ENCODE measurements at places on chromosomes 12 and 14.

DNA sequence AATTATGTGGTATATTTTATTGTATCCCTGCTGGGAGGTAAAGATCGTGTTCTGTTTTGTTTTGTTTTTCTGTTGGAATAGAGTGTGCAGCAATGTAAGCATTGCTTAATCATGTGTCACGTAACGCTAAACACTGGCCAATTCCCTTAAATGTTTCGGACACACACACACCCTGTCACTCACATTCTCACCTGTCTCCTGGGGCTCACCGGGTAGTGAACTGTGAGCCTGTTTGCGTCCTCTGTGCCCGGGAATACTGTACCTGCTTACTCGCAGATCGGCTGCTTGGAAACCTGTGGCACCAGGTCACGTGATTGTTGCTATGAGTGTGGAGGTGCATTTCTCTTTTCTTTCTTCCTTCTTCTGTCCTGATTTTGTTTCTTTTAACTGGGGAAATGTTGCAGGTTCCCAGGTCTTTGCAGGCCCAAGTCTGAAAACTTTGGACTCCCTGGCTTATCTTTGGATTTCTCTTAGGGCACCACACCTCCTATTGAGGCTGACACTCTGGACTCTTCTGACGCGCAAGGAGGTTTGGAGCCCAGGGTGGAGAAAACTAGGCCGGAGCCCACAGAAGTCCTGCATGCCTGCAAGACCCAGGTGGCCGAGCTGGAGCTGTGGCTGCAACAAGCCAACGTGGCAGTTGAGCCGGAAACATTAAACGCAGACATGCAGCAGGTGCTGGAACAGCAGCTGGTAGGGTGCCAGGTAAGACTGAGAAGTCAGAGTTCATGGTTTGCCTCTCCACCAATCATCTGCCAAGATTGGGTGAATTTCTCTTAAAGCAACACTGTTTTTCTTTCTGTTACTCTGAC is 181.1 kb downstream of the ESR2 start:
- DNase-seq: no peak

GRCh38 chr14:89178800-89179535 is 238.1 kb downstream of the FOXN3 start:
- no peak for DNase-seq

DNA sequence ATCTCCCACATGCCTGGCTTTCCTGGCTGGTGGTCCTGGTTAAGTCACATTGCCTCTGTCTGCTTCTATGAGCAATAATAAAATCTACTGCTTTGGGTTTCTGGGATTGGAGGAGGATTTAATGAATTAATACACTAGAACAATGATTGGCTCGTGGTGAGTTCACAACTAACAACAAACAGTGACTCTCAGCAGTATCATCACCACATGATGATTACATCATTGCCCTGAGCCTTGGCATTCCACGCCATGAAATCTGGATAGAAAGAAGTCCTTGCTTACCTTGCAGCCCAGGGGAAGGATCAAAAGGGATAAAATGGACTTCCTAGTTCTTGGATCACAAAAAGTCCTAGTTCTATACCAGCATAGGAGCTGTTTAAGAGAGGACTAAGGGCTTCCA is 1069.0 kb downstream of the VRK1 start:
- DNase-seq: no peak

DNA sequence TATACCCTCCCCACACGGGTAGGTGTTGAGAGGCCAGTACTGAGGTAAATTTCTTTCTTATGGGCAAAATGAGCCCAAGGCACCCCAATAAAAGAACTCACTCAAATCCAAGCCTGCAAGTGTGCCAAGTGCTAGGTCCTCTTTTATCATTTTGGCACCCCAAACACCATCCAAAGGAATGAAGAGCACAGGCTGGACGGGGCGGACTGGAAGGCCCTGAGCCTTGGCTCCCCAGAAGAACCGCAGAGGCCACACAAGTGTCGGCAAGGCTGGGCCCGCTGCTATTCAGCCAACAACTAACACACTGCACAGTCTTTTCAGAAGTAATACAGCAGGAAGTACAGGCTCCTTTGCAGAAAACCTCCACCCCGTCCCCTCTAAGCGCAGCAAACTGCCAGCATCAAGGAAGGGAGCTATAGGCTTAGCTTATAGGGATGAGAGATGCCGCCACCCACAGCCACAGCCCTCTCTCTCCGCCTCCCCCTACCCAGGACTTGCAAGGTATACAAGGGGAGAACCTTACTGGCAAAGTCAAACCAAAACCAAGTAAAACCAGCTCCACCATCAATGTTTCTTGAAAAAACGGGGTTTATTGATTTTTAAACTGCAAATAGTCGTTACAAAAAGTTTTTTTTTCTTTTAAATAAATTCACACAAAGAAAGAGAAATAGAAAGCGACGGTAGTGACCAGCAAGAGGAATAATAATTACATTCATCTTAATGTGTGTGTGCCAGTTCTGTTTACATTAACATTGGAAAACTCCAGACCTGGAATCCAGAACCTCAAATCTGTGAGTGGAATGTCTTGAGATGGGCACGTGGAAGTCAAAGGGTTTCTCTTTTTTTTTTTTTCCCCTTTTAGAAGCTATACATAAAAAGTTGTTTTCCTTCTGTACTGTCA is 5.5 kb downstream of the ZFP36L1 start:
- no peak for DNase-seq

DNA sequence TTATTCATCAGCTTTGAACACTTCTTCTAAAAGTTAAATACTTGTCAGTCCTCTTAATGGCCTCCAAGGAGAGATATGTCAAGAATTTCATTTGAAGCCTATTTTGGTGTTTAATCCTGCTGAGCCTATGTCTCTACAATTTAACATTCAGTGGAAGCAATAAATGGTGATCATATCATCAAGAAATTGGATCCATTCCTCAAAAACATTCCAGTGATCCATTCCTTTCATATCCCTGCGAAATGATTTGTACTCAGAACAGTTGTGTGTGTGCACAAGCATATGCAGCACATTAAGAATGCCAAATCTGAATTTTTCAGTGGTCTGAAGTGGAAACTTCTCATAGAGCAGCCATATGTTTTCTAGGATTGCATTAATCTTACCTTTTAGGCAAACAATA is 373.7 kb upstream of the SYT1 start:
- DNase-seq: no peak

- DNase-seq: no peak
These were observed 22.9 kb downstream of the GDF11 start for GRCh38 chr12:55765736-55766290.

DNA sequence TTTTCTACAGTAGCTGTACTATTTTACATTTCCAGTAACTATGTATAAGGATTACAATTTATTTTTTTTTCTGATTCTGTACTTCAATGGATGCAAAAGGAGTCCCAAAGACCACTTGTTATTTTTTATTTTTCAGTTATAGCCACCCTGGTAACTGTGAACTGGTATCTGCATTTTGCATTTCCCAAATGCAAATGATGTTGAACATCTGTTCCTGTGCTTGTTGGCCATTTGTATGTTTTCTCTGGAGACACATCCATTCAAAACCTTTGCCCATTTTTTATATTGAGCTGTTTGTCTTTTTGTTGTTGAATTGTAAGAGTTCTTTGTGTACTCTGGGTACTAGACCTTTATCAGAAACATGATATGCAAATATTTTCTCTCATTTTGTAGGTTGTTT is 485.6 kb downstream of the LRIG3 start:
- DNase-seq: no peak

DNA sequence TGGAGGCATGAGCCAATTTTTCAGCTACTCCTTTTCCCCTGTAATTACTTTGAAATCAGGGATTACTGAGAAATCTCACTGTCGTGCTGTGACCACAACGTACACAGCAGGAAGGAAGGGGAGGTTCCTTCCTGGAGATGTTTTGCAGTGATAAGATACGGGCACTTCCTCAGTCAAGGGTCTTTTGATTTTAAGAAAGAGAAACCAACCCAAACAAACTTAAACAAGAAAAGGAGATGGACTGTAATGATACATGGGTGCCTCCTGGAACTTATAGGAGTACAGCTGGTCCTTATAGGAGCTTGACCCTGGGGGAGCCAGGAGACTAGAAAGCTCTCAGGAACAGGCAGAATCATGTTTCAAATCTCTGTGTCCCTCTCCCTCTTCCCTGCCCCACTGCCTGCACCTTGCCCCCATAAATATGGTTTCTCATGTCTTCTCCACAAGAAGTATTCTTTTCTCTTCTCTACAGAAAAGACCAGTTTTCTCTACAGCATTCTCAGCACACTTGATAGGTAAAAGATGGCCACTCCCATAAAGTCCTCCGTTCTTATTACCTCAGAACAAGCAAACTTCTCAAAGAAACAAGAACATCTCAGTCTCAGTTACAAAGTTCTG is 281.1 kb upstream of the AMIGO2 start:
- DNase-seq: no peak

DNA sequence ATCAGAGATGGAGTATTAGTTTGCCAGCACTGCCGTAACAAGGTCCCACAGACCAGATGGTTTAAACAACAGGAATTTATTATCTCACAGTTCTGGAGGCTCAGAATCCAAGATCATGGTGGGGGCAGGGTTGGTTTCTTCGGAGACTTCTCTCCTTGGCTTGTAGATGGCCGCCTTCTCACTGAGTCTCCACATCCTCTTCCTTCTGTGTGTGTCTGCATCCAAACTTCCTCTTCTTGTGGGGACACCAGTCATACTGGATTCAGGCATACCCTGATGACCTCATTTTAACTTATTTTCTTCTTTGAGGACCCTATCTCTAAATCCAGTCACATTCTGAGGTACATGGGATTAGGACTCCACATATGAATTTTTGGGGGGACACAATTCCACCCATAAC is 455.5 kb downstream of the RGS6 start:
- DNase-seq: no peak

- DNase-seq: no peak
These were observed 325.5 kb downstream of the RAD51B start for GRCh38 chr14:68145036-68145435.

GRCh38 chr12:49482095-49483051 is 56.5 kb upstream of the KCNH3 start:
- DNase-seq: no peak

GRCh38 chr12:91219511-91219910 is 36.9 kb upstream of the DCN start:
- no peak for DNase-seq

DNA sequence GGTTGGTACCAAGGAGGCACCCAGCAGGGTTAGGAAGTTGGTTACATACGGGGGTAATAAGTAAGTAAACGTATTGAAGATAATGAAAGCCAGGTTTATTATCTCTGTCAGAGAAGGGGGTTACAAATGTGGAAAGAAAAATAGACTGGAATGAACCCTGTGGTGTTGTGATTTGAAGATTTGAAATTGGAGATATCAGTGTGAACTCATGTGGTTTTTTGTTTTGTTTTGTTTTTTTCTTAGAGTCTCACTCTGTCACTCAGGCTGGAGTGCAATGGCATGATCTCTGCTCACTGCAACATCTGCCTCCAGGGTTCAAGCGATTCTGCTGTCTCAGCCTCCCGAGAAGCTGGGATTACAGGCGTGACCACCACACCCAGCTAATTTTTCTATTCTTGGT is 14.1 kb upstream of the SLC25A3 start:
- no peak for DNase-seq

GRCh38 chr14:59377991-59378601 is 87.1 kb downstream of the GPR135 start:
- DNase-seq: no peak

- DNase-seq: no peak
These were observed 94.0 kb upstream of the PPM1H start for GRCh38 chr12:63028951-63029350.

DNA sequence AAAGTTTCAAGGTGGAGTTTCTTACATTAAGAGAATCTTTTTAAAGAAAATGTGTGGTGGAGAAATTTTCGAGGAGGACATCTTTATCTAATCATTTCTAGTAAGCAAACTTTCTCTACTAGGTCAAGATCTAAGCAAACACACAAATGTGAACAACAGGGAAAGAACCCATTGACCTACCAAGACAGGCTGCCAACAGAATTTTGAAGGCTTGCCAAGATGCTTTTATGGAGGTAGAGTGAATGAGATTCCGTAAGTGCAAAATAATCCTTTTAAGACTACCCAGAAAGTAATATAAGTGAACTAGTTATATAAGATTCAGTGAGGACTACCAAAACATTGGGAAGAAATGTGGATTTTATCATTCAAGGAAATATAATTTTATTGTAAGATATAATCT is 357.1 kb upstream of the PDE3A start:
- DNase-seq: no peak

- peak; percentile 34 for DNase-seq
These were observed 138.0 kb downstream of the ASCL4 start for GRCh38 chr12:107912421-107913004.

GRCh38 chr14:103808403-103809001 is 38.9 kb downstream of the PPP1R13B start:
- DNase-seq: peak; percentile 48

- DNase-seq: no peak
These were observed 116.6 kb upstream of the RTL1 start for GRCh38 chr14:101019990-101020710.

GRCh38 chr12:80848858-80849257 is 88.9 kb downstream of the LIN7A start:
- DNase-seq: no peak

DNA sequence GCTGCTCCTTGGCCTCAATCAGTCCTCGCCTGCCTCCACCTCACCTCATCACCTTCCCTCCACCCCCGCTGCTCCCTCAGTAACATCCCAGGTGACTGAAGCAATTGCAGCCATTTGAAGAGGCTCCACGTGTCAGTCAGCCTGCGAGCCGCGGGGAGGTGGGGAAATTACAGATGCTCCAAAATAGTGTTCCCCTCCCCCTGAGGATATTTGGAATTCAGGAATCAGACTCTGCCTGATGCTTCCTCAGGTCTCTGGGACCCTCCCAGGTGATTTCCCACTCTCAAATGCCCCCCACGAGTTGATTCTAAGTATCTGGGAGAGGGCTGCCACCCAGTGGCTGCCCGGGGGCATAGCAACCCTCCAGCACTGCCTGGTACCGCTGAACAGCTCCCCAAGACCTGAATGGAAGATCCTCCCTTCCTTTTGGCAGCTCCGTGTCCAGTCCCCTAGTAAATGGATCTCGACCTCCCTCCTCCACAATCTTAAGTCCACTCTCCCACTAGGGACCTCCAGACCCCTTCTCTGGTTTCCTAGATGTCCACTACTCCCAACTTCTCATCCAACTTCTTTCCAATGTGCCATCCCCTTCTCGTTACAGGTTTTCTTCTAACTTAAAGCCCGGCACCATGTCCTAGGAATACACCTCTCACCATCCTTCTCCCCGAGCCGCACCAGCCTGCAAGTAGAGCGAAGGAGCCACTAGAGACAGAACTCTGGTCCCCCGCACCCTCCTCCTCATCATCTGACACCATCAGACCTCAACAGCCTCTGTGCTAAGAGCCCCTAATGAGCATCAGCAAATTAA is 1.4 kb upstream of the ASIC1 start:
- DNase-seq: no peak
